ENCODE measurements at places on chromosomes 12 and 14.

GRCh38 chr12:82486524-82487235 lies 128.4 kb downstream of the METTL25 start:
- DNase-seq, result no peak

DNA sequence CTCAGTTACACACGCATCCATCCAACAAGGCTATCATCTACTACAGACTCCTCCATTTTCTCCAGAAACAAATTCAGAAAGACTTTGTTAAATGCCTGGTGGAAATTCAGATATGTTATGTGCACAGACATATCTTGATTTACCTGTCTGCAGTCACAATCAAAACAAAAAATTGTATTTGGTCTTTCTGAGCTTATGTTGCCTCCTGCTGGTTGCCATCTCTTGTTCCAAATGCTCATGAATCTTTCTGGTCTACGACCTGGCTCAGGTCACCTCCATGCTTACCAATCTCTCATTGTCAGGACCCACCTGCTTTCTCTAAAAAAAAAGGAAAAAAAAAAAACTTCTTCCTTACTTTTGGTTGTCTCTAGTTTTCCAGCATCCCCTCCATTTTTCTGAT lies 169.2 kb upstream of the PLXNC1 start:
- DNase-seq, result no peak

DNA sequence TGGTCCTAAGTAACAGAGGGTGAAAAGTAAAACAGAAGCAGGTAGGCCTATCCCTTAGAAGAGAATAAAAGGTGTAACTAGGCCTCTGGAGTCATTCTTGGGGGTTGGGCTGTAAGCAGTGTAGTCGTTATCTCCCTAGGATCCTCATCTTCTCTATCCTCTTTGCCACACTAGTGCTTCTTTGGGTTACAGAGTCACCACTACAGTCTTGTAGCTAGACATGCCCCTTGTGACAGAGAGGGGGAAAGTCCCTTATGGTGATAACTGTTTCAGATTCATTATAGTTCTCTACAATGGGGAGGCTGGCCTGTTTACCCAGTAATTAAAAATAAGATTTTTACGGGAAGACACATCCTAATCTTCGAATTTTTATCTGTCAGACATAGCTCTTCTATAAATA lies 16.4 kb upstream of the SRP54 start:
- DNase-seq, result no peak

- no peak for DNase-seq
Measured at GRCh38 chr12:69906411-69907216, 81.6 kb downstream of the MYRFL start.

GRCh38 chr14:56159066-56159465 lies 40.9 kb downstream of the PELI2 start:
- DNase-seq, result no peak
